ENCODE measurements at places on chromosomes 4 and X.

DNA sequence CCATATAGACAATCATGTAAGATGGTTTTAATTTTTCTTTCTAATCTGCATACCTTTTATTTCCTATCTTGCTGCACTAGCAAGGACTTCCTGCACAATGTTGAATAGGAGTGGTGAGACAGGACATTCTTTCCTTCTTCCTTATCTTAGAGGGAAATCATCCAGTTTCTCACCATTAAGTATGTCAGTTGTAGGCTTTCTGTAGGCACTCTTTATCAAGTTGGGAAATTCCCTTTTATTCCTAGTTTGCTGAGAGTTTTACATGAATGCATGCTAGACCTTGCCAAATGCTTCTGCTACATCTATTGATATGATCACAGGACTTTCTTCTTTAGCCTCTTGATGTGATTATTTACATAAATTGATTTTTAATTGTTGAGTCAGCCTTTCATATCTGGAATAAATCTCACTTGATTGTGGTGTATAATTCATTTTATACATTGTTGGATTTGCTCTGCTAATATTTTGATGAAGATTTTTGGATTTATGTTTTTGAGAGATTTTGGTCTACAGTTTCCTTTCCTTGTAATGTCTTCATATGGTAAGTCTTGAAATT lies 23.8 kb downstream of the RNF175 start:
- DNase-seq = no peak

DNA sequence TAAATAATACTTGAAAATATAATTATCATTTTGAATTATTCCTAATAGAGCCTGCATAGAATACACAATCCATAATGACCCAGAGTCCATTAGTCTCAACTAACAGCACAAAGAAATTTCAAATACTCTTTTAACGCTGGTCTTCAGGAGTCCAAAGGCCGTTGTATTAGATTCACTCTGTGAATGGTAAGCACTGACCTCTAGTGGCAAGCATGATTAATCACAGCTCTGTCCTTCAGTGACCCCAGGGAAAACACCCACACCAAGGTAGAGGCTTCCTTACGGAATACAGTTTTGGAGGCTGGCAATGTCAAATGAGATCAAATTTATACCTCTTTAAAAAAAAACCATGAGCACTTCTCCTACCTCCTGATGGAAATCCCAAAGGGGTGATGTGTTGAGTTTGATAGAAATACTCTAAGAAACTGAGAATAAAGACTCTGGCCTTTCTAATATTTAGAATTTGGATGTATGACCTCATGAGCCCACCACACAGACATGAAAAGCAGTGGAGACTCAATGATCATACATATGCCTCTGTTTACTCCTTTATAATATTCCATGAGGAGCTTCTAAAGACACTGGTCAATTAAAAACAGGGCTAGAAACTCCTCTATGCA lies 147.2 kb upstream of the DKK2 start:
- DNase-seq = no peak

DNA sequence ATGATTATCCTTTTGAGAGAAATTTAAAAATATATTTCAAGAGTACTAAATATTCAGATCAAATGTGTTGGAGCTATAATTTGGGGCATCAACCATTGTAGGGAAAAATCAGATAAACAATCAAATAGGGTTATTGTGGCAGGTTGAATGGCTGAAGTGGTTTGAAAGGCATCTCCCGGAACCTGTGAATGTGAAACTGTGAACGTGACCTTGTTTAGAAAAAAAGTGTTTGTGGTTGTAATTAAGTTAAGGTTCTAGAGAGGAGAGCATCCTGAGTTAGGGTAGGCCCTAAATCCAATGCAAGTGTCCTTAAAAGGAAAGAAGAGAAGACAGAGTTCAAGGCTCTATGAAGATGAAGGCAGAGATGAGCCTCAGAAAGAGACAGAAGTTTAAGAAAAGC lies 37.4 kb downstream of the ADGRA3 start:
- DNase-seq = no peak

DNA sequence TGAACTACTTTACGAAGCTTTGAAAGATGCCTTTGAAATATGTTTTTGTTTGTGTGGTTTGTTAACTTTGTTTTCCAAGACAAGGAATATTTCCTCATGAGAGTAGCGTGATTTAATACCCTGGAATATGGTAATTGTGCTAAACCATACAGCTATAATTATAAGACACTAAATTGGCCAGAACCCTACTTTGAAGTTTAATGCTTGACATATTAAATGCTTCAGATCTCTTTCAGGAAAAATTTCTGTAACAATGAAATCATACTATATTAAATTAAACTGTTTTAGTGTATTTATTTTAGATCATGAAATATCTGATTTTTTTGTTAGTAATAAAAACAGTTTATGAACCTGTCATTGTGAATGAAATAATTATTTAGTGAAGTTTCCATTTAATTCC lies 63.5 kb downstream of the DCLK2 start:
- no peak for DNase-seq

DNA sequence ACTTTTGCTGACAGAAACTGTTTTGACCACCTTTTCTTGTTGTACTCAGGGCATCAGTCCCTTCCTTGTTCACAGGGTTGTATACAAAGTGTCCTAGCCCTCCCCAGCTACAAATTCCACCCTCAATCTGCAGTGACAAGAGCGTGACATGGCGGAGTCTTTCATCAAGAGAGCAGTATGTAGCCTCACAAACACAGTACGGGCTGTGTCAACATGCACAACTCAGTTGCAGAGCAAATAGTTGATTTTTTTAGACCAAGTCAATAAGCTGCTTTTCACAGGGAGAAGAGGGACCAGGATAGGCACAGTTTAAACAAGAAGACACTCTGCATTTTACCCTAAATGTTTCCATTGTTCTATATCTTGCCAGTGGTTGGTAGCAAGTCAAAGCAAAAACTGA lies 8.6 kb upstream of the HS6ST2 start:
- DNase-seq = no peak

Measured in T47D (cell line).